ENCODE measurements at places on chromosomes 11 and 22.

DNA sequence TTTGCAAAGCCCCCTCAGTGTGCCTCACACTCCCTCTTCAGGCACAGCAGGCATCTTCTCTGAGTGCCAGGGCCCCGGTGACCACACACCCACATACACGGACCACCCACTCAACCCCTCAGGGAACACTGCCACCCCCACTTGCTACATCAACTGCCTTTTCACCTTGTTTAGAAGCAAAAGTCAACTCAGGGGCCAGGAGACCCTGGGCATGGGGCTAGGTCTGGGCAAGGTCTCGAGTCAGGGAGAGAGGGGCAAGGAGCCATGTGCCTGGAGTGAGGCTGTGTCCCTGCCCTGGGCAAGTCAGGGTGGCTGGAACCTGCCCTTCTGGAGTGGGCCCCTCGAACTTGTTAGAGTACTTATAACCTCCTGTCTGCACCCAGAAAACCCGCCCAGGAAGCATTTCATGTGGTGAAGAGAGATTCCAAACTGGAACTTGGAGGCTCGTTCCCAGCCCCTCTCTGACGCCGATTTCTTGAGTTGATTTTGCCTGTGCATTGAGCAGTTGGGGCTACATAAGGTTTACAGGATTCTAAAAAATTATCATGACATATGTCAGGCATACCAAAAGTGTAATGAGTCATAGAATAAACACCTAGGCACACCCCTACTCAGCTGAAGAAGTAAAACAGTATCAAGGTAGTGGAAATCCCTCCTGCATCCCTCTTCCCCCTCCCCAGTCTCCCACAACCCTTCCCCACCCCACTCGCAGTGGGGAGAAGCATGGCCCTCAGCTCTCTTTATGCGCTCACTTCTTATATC is 74.3 kb downstream of the MYEOV start:
- no peak for DNase-seq

- no peak for DNase-seq
Observed at GRCh38 chr11:62708392-62708791, 916 bp downstream of the GNG3 start.

- DNase-seq: no peak
Observed at GRCh38 chr11:75541193-75542087, 15.7 kb upstream of the GDPD5 start.

- DNase-seq: no peak
Observed at GRCh38 chr11:47124675-47125074, 52.0 kb downstream of the ARFGAP2 start.

GRCh38 chr22:49718396-49718795 is 109.3 kb downstream of the BRD1 start:
- no peak for DNase-seq

DNA sequence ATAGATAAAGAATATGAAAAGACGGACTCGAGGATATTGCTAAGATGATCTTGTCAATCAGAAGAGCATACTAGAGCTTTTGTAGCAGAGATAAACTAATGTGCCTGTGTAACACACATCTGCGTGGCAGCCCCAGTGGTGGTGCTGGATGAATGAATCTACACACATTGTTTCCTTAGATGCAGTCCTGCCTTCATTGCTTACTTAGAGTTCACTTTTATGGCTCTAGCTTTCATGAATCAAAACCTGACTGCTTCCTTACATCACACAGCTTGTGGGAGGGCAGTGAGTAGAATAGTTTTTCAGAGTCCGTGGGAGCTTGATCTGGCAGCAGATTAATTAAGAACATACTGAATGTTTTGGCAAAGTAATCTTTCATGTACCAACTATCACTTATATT is 83.7 kb downstream of the EXT2 start:
- DNase-seq: no peak

- DNase-seq: no peak
Observed at GRCh38 chr11:68724293-68724692, 27.0 kb downstream of the TESMIN start.

DNA sequence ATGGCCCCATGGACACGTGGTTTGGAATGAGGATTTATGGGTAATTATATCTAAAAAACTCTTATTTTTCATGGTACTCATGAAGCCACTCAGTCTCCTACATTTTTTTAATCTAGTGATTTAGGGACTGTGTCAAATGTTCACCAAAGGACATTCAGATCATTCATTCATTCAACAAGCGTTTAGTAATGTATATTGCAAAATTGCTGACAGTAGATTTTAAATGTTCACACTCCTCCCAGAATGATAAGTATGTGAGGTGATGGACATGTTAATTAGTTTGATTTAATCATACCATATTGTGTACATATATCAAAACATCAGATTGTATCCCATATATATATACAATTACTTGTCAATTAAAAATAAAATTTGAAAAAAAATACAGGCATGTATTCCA is 40.8 kb upstream of the E2F8 start:
- no peak for DNase-seq

- no peak for DNase-seq
Observed at GRCh38 chr11:119907122-119907851, 178.3 kb upstream of the NECTIN1 start.

DNA sequence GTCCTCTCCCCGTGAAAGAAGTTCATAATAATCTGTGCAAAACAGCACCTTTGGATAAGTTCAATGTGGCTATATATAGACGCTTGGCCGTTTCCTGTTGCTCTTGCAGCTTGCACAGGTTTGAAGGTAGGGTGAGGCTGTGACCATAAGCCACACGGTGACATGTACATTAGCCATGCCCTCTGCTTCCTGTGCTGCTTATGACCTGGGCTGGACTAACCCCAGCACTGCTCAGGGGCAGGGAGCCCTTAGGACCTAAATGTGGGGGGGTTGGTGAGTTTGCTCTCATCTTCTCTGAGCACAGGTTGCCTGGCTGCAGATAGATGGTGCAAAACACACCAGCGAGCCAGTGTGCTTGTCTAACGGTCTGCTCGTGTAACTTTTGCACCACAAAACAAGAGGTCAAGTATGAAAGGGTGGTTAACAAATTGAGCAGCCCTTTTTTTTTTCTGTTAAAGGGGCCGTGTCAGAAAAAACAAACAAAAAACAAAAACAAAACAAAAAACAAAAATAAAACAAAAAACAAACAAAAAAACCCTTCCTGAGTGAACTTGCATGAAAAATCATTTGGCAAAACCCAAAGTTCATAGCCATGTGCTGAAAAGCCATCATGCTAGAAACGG is 37.3 kb downstream of the FLI1 start:
- DNase-seq: no peak

- DNase-seq: no peak
Observed at GRCh38 chr22:43476341-43476740, 64.5 kb downstream of the MPPED1 start.

DNA sequence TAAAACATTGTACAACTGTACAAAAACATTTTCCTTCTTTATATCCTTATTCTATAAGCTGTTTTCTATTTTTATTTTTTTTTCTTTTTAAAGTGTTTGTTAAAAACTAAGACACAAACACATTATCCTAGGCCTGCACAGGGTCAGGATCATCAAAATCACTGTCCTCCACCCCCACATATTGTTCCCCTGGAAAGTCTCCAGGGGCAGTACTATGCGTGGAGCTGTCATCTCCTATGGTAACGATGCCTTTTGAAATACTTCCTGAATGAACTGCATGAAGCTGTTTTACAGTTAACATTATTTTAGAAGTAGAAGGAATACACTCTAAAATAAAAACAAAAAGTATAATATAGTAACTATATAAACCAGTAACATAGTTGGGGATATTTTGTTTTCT is 67.2 kb downstream of the ZC3H12C start:
- no peak for DNase-seq

DNA sequence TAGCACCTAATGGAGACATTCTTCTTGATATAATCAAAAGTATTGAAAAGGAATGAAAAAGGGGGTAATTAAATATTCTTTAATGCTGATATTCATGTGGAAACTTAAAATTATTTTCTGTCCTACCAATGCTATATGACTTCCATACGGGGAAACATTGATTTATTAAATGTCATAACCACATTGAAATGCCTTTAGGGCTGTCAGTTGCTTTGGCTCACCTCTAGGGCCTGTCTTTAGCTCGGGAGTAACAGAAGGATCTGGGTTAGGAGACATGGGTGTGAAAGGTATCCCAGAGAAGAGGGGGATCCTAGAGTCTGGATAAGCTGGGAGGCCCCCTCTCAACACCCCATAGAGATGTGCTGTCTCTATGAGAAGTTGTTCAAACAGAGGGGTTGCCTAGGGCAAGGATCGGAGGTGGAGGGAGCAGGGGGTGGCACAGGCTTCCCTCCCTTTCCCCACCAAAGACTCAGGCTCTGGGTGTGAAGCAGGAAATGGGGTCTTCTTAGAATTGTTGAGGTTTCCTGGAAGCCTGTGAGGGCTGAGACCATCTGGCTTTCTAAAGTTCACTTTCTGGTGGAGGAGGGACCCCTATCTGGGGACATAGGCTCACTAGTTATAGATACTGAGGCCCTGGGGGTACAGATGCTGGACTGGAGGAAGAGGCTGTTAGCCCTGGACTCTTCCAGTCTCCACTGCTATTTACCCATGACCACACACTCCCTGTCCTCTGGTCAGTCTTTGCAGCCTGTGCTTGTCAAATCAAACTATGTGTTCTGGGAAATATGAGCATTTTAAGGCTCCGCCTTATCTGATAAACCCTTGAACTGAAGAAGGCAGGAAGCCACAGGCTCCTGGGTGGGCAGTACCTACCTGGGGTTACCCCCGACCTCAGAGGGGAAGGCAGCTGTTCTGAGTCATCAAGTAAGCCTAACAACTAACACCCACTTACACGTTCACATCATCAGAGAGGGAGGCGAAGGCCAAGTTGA is 55.8 kb upstream of the RRAS2 start:
- no peak for DNase-seq

Measured in hepatic stellate cell (primary cell).